NCI-H1092 treated with DMSO at 0.1 percent for 48 hours (cell line): ENCODE measurements at places on chromosomes 2 and 18.
A peak's percentile ranks its signal among the peaks of the same experiment; 100 is the strongest.

GRCh38 chr2:206257350-206257749, 17.1 kb upstream of the ZDBF2 start:
- no peak for DNase-seq

DNA sequence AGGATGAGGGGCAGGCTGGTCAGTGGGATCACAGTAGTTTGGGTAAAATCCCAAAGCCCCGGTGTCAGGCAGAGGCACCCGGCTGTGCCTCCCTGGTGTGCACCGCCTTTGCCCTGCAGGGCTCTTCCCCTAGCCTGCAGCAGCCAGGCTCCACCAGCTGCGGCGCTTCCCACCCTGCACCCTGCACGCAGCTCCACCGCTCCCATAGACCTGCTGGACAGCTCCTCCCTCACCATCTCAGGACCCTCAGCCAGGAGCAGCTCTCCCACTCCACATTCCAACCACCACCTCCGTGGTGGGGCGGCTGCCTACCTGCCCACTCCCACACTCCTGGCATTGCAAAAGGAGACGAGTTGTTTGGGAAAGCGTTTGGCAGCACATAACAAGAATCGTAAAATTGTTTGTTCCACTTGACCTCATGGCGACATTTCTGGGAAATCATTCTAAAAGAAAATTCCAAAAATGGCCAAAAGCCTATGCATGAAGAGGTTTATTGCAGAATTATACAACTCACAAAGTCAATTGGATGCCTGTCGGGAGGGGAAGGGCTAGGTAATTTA, 287.4 kb upstream of the HDAC4 start:
- no peak for DNase-seq

DNA sequence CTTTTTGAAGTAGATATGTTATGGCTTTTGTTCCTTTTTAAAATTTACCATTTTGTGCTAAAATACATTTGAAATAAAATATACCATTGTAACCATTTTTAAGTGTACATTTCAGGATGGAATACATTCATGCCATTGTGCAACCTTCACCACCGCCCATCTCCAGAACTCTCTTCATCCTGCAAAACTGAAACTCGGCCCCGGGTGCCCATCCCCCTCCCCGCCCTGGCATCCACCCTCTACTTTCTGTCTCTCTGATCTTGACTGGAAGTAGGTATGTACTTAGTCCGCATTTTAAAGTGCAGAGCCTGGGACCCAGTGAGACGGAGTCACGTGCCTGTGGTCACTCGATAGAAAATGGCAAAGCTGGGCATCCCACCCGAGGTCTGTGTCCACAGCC, 45.6 kb downstream of the DIPK1C start:
- no peak for DNase-seq

GRCh38 chr18:70258243-70258642, 30.6 kb upstream of the SOCS6 start:
- DNase-seq: no peak

DNA sequence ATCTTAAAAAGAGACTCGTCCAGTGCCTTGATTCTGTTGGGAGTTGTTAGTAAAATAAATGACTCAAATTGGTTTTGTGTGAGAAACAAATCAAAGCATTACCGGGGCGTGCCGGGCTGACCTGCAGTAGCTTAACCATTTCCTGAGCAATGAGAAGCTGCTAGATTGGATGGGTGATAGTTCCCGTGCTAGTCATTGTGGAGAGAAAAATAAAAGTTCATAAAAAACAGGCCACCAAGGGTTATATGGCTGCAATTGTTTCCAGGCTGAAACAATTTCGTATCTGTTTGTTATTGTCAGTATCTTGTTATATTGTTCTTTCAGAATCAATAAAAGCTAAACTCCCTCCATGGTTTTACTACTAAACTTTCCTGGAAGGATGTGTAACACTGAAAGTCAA, 314.4 kb downstream of the MTX2 start:
- no peak for DNase-seq

- DNase-seq: no peak
Measured at GRCh38 chr2:7272210-7272609, 355.0 kb downstream of the RNF144A start.

DNA sequence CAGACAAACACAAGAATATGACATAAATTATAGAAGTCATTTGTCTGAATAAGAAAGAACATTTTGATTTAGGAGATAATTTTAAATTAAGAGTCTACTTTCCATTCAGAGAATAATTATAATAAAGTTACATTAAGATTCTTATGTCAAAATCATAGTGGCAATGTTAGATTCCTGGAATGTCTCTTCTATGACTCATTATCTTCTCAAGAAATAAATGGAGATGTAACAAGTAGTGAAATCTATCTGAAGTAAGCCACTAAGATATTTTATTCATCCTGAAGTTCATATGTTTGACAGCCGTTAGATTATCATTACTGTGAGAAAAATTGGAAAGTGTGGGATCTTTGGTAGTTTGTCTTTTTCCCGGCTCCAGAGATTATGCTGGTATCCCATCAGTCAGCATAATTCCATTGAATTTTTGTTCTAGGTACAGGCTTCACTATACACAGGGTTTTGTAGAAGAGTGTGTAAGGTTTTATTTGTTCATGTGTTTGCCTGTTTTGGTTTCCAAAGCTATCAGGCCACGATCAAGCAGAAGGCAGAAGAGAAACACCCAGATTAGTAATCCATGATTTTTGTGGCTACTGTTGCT, 1246.6 kb upstream of the LRRTM1 start:
- no peak for DNase-seq

GRCh38 chr2:45759310-45759851, 107.9 kb downstream of the PRKCE start:
- DNase-seq: no peak

DNA sequence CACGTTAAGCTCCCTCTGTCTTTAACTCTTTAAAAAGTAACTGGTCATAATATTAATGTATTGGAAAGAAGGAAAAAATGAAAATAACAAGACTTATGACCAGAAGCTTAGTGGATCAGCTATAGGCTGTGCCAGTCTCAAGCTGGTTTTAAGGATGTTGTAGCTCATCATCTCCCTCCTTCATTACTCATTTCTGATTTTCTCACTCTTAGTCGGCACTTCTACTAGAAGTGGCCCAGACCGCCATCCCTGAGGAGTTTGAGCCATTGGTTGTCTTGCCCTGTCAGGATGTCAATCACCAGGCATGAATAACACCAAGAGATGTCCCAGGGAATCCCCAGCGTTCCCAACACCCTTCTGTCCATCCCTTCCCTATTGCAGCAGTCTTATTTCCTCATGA, 151.5 kb downstream of the ASXL3 start:
- DNase-seq: no peak

DNA sequence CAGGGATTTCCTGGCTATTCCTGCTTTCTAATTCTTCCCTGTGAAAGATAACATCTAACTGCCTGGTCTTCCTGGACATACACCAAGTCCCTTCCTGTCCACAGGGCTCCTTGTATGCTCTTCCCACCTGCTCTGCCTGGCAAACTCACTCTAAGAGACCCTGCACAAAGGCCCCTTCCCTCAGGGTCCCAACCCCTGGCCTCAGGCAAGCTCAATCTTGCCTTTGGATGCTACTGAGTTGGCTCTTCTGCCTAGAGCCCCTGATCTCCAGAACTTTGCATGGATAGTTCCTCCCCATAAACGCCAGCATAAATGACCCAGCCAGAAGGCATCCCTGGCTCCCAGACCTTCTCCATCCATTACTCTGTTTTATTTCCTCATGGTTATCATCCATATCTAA, 98.3 kb upstream of the OTOS start:
- DNase-seq: no peak

GRCh38 chr2:107809835-107810234, 16.9 kb upstream of the RGPD4 start:
- DNase-seq: peak; percentile 54

DNA sequence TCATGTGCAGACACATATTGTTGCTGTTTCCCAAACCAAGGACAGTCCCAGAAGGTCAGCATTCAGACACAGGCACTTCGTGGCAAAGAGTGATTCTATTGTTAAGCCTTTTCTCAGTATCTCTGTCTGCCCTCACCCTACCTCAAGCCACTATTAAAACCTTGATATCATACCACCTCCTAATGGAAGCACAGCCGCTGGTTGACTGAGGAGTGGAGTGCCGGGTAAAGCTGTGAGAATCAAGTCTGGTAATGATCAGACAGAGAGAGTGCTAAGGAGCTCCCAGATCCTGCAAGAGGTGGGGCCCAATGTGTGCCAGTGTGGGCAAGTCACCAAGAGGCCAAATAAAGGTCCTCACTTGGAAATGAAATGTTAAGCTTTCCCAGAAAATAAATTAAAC, 819.5 kb downstream of the BCL11A start:
- DNase-seq: peak; percentile 60

DNA sequence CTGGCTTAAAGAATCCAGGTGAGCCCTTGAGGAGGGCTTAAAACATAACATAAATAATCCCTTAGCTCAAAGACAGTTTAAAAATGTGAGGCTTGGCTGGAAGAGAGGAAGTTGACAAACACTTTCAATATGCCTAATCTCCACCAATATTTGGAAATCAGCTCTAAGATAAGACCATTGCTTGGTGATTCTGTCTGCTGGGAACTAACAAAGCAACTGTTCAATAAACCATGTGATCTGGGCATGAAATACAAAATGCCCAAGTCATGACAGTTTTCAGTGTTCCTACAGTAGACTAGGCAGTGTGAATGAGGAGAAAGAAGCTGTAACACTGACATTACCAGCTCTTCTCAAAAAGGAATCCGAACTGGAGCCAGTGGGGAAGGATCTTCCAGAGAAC, 10.7 kb downstream of the MFF start:
- no peak for DNase-seq

GRCh38 chr2:59529726-59530125, 1023.7 kb downstream of the BCL11A start:
- DNase-seq: no peak

- DNase-seq: peak; percentile 53
Measured at GRCh38 chr18:68660354-68661183, 54.3 kb downstream of the TMX3 start.

DNA sequence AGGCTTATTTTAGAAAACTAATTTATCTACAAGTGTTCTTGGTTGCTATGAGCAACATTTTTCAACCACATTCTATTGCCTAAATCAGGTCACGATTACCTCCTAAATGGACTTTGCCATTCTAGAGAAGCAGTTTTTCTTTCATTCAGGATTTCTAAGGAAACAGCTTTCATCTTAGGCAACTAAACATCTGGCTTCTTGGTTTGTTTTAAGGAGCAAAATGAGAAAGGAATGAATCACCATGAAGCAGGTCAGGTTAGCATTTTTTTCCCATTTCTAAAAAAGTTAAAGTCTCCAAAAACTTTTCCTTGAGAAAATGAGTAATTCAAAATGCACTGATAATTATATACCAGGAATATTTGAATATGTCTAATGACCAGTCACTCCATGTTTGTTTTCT, 114.8 kb downstream of the GAREM1 start:
- DNase-seq: no peak
